ENCODE measurements at places on chromosomes 3 and 15. TPM values are rescaled to one million over a fixed set of nuclear protein-coding genes. Genes with fewer than 3 reads are reported as not detected.
A peak's percentile ranks its signal among the peaks of the same experiment; 100 is the strongest.

GRCh38 chr3:52373676-52374075, 57.6 kb downstream of the DNAH1 start:
- no peak for DNase-seq

DNA sequence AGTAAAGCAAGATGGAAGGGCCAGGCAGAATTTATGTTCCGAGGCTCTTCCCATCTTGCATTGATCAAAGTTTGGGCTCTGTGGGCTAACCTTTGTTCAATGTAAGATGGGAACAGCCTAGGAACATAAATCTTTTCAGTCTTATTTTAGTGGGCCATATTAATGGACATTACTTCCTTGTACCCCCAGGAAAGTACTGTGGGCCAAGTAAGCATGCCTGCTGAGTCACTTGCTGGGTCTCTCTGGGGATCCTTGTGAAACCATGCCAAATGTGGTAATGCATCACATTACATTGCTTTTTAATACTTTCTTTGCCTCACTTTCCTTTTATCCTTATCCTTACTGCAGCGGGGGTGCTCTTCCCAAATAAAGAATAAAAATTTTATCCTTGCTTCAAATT, 349.5 kb upstream of the POU1F1 start:
- DNase-seq: no peak

DNA sequence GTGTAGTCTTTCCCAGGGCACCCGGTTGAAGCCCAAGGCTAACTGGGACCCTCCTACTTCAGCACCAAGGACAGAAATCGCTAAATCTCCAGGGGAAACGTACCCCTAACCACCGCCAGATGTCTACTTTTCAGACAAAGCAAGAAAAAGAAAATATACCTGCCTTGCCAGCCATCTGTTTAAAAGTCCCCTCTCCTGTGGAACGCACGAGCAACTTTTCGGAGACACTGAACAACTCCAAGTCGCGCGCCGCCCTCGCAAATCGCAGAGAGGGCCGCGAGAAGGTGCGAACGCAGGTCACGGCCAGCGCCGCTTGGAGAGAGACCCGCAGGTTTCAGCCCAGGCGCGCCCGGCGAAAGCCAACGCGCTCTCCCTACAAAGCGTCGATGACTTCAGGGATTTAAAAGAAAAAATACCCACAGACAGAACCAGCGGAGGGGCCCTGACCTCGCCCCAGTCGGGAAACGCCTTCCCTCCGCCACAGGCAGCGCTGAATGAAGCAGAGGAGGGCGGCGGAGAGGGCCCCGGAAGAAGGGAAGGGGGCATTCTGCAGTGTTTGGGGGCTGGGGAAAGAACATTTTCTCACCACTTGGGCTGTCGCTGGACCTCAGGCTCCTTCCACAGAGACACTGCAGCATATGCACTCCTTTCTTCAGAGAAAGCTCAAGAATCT, 213.1 kb downstream of the FGF12 start:
- DNase-seq: peak; percentile 62

- no peak for DNase-seq
Observed at GRCh38 chr3:113953677-113954076, 5.9 kb downstream of the ZDHHC23 start.

GRCh38 chr3:64239841-64240240, 14.6 kb upstream of the PRICKLE2 start:
- no peak for DNase-seq

GRCh38 chr15:71411538-71412482, 296.5 kb downstream of the THSD4 start:
- DNase-seq: no peak

GRCh38 chr15:72562878-72563277, 88.7 kb downstream of the ARIH1 start:
- DNase-seq: no peak

- no peak for DNase-seq
Observed at GRCh38 chr3:122797291-122797690, 2.4 kb downstream of the SLC49A4 start.

- no peak for DNase-seq
Observed at GRCh38 chr3:194720048-194720447, 34.4 kb downstream of the FAM43A start.

STXBP5L gene
- total RNA-seq: 54.7 TPM

GLDN gene
- 0.56 TPM for total RNA-seq

CYP1A1 gene
- 0.27 TPM for total RNA-seq

GNAT1 gene
- total RNA-seq: not detected

ETFA gene
- 144 TPM for total RNA-seq

PLD1 gene
- 0.61 TPM for total RNA-seq

Data from glutamatergic neuron (in vitro differentiated cells).